ENCODE measurements at places on chromosomes 2 and 18.
A peak's percentile ranks its signal among the peaks of the same experiment; 100 is the strongest.

- no peaks in the 10 kb centered on the region for H3K36me3 ChIP-seq
- H3K4me3 ChIP-seq = no peak overlapping the region
- DNase-seq = no peak
- H3K4me1 ChIP-seq = no peaks in the 10 kb centered on the region
- H3K27ac ChIP-seq = no peak overlapping the region
These were observed 86.6 kb upstream of the FAM237A start for GRCh38 chr2:206555721-206556120.

DNA sequence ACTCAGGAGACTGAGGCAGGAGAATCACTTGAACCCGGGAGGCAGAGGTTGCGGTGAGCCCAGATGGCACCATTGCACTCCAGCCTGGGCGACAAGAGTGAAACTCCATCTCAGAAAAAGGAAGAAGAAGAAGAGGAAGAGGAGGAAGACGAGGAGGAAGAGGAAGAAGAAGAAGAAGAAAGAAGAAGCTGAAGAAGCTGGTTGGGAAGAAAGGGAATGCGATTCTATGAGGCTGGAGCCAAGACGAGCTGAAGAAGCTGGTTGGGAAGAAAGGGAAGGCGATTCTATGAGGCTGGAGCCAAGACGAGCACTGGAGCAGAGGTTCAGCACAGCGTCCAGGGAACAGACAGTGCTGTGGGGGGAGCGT is 30.3 kb upstream of the TAF1B start:
- H3K27ac ChIP-seq = no peak overlapping the region
- no peaks in the 10 kb centered on the region for H3K36me3 ChIP-seq
- no peak overlapping the region for H3K4me3 ChIP-seq
- no peaks in the 10 kb centered on the region for H3K4me1 ChIP-seq
- DNase-seq = no peak

- H3K4me3 ChIP-seq = no peak overlapping the region
- no peaks in the 10 kb centered on the region for H3K36me3 ChIP-seq
- DNase-seq = no peak
- no peaks in the 10 kb centered on the region for H3K27me3 ChIP-seq
- no peak overlapping the region for H3K27ac ChIP-seq
- no peaks in the 10 kb centered on the region for H3K4me1 ChIP-seq
These were observed 83.8 kb downstream of the LRATD1 start for GRCh38 chr2:14716319-14716718.

DNA sequence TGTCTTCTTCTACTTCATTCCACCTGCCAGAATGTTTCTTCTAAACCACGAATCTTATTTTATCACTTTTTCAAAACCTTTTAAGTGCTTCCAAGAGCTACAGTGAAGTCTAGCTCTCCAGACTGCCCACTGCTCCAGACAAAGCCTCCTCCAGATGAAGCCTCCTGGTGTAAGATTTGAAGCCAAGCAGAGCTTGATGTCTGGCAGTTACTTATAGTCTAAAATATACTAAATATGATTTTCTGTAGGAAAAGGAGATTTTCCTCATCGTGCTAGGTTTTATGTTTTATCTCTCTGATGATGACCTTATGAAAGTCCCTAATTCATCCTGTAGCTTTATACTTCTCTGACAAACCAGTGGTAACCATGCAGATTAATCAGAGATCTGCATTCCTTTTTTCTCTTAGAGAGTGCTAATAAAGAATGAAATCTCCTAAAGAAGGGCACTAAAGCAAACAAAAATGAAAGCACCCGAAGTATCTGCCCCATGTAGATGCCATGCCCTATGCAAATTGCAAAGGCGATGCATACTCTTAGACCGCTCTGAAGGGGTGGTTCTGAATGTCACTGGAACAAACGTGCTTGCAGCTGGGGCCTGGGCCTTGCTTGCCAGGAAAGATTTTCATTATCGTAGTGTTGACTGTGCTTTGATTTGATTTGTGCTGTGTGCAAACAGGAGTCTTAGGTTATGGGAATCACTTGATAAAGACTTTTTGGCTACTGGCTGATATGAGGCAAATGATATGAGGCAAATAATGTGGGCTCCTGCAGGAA is 314.2 kb downstream of the PID1 start:
- no peaks in the 10 kb centered on the region for H3K4me1 ChIP-seq
- H3K27ac ChIP-seq = no peak overlapping the region
- no peak overlapping the region for H3K4me3 ChIP-seq
- DNase-seq = no peak

- no peaks in the 10 kb centered on the region for H3K36me3 ChIP-seq
- H3K27me3 ChIP-seq = no peaks in the 10 kb centered on the region
- no peaks in the 10 kb centered on the region for H3K4me1 ChIP-seq
- H3K4me3 ChIP-seq = no peak overlapping the region
These were observed 639.9 kb downstream of the LRP1B start for GRCh38 chr2:141490886-141491285.

GRCh38 chr2:20919297-20919800 is 96.4 kb upstream of the LDAH start:
- no peak overlapping the region for H3K4me3 ChIP-seq
- peaks cover 2% of the 10 kb centered on the region for H3K4me1 ChIP-seq
- H3K27me3 ChIP-seq = no peaks in the 10 kb centered on the region
- no peak overlapping the region for H3K27ac ChIP-seq

DNA sequence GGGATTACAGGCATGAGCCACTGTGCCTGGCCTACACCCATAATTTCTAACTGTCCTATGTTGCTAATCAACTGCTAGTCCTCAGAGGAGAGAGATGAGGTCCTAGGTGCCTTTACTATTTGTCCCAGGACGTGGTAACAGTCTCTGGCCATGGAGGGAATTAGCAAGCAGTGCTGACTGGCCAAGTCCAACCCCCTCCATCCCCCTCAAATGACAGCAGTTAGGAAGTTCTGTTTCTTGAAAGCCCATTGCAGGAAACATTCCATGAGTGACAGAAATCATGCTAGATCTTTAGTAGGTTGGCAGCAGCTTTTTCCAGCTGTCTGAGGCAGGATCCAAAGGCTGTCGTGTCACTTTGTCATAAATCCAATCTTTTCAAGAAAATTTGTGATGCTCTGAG is 55.7 kb upstream of the REL start:
- H3K4me3 ChIP-seq = no peak overlapping the region
- no peaks in the 10 kb centered on the region for H3K27me3 ChIP-seq
- DNase-seq = no peak
- no peak overlapping the region for H3K27ac ChIP-seq
- H3K4me1 ChIP-seq = no peaks in the 10 kb centered on the region
- no peaks in the 10 kb centered on the region for H3K36me3 ChIP-seq

- no peak overlapping the region for H3K4me3 ChIP-seq
- no peaks in the 10 kb centered on the region for H3K27me3 ChIP-seq
- no peak overlapping the region for H3K27ac ChIP-seq
- H3K4me1 ChIP-seq = no peaks in the 10 kb centered on the region
These were observed 106.3 kb downstream of the C2orf74 start for GRCh38 chr2:61268249-61268648.

GRCh38 chr2:237685408-237685807 is 58.0 kb downstream of the LRRFIP1 start:
- no peaks in the 10 kb centered on the region for H3K4me1 ChIP-seq
- H3K27me3 ChIP-seq = no peaks in the 10 kb centered on the region
- H3K27ac ChIP-seq = no peak overlapping the region
- H3K4me3 ChIP-seq = no peak overlapping the region
- H3K36me3 ChIP-seq = no peaks in the 10 kb centered on the region
- no peak for DNase-seq

- no peaks in the 10 kb centered on the region for H3K4me1 ChIP-seq
- H3K27me3 ChIP-seq = no peaks in the 10 kb centered on the region
- DNase-seq = no peak
- H3K36me3 ChIP-seq = no peaks in the 10 kb centered on the region
- no peak overlapping the region for H3K27ac ChIP-seq
These were observed 5.3 kb upstream of the KCTD18 start for GRCh38 chr2:200515155-200515554.

DNA sequence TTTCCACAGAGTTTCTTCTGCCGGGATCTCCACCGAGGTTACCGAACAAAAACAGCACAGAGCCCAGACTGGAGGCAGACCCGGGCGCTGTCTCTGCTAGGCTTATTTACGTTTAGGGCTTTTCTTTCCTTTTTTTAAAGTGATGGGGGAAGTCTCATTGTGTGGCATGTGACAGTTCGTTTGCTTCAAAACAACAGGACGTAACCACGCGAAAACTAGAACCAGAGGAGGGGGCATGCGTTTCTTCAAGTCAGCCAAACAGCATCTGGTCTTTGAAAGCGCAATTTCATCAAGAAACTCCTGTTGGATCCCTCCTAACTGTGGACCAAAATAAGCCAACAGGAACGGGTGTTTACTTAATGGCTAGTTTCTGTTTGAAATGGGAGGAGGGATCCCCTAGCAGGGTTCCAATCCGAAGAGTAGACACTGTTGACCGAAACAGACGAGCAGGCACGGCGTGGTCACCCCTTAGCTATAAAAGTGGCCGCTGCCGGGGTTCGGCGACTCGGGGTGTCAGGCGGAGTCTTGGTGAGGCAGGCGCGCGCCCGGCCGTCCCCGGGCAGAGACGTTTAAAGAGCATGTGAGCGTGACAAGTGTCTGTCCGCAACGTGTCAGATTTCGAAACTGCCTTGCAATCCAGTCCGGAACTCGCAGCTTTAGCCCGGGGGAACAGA is 997 bp upstream of the TGIF1 start:
- peaks cover 6% of the 10 kb centered on the region for H3K4me1 ChIP-seq
- peak overlapping the region; percentile 78 for H3K4me3 ChIP-seq
- DNase-seq = no peak
- no peaks in the 10 kb centered on the region for H3K27me3 ChIP-seq

- H3K4me1 ChIP-seq = no peaks in the 10 kb centered on the region
- no peaks in the 10 kb centered on the region for H3K27me3 ChIP-seq
- H3K4me3 ChIP-seq = no peak overlapping the region
- H3K27ac ChIP-seq = no peak overlapping the region
- DNase-seq = no peak
These were observed 171.2 kb downstream of the SPAG16 start for GRCh38 chr2:213455316-213456008.

DNA sequence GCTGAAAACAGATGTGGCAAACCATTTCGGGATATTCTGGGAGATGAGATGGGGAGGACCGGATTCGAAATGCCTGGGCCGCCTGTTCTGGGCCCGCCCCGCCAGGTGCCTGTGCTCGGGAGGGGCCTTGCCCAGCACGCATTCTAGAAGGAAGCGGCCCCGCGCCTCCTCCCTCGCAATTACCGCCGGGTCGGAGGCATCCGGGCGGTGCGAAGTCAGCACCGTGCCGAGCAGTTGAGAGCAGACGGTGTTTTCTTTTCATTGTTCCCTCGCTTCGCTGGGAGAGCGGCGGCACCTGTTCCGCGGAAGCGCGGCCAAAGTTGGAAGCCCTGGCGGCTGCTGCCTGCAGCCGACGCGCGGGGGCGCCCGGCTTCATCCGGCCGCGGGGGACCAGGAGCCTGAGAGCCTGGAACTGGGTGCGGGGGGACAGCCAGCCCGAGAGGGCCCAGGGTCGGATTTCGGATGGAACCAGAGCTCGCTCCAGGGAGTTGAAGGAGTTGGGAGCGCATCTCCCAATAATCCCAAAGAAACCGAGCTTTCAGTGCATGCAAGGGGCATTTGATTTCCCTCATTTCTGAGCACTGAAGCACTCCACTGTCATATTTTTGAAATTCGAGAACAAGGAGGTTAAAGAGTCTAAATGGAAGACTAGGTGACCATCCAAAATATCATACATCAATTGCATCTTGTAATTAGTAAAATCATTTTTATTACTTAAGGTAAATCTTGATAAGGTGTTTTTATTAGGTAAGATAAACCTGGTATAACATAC is 241.8 kb upstream of the RAB12 start:
- H3K27ac ChIP-seq = no peak overlapping the region
- H3K36me3 ChIP-seq = no peaks in the 10 kb centered on the region
- peak; percentile 46 for DNase-seq

GRCh38 chr18:10329101-10329500 is 125.3 kb upstream of the APCDD1 start:
- no peak for DNase-seq
- H3K36me3 ChIP-seq = no peaks in the 10 kb centered on the region
- H3K4me1 ChIP-seq = no peaks in the 10 kb centered on the region
- no peak overlapping the region for H3K4me3 ChIP-seq
- H3K27ac ChIP-seq = no peak overlapping the region
- H3K27me3 ChIP-seq = no peaks in the 10 kb centered on the region

DNA sequence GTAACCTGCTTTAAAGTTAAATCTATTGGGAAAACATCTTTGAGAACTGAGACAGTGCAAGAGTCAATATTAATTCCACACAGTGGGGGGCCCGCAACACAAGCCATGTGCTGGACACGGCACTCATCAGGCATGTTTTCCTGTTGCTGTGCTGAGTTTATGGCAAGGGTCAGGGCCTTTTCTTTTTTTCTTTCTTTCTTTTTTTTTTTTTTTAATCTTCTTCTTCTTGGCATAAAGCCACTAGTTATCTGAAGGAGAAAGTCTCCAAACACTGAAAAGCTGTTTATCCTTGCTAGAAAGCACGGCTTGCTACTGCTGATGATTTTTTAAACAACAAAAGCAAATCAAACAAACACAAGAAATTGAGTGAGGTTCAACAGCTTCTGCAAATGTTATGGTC is 252.1 kb downstream of the ZNF521 start:
- H3K27me3 ChIP-seq = no peaks in the 10 kb centered on the region
- no peaks in the 10 kb centered on the region for H3K4me1 ChIP-seq
- H3K4me3 ChIP-seq = no peak overlapping the region
- no peaks in the 10 kb centered on the region for H3K36me3 ChIP-seq
- DNase-seq = no peak

GRCh38 chr2:53782676-53783075 is 4.1 kb downstream of the ASB3 start:
- no peak overlapping the region for H3K27ac ChIP-seq
- no peak overlapping the region for H3K4me3 ChIP-seq
- no peaks in the 10 kb centered on the region for H3K27me3 ChIP-seq
- DNase-seq = no peak
- H3K36me3 ChIP-seq = peaks cover 3% of the 10 kb centered on the region

DNA sequence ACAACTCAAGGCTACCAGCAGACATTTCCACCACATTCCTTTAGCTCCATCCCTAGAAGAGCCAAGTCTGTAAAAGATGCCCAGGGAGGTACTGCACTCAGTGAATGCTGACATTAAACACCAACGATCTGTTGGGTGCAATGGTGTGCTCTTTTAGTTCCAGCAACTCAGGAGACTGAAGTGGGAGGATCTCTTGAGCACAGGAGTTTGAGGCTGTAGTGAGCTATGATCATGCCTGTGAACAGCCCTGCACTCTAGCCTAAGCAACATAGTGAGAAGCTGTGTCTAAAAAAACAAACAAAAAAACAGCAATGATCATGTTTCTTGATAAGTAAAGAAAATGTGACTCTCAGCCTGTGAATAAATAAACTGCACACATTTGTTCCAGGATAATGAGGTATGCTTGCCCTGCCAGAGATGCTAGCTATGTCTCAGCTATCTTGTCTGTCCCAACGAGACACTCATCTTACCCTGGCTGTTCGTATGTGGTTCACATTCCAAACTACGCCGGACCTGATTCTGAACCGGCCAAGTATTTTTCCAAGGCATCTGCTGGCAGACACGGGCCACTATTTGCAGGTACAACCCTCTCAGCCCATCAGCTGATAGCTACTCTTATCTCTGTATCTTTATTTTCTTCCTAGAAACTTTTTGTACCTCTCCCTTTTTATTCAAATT is 21.8 kb downstream of the TMEM182 start:
- DNase-seq = no peak
- no peaks in the 10 kb centered on the region for H3K36me3 ChIP-seq
- peak overlapping the region; percentile 14 for H3K27ac ChIP-seq
- H3K4me3 ChIP-seq = no peak overlapping the region
- no peaks in the 10 kb centered on the region for H3K4me1 ChIP-seq
- H3K27me3 ChIP-seq = no peaks in the 10 kb centered on the region
